ENCODE measurements at places on chromosomes 12 and 14.

- DNase-seq, result no peak
Observed at GRCh38 chr14:104294628-104294982, 156.2 kb downstream of the KIF26A start.

GRCh38 chr12:106289196-106289681 is 13.3 kb upstream of the TCP11L2 start:
- no peak for DNase-seq

DNA sequence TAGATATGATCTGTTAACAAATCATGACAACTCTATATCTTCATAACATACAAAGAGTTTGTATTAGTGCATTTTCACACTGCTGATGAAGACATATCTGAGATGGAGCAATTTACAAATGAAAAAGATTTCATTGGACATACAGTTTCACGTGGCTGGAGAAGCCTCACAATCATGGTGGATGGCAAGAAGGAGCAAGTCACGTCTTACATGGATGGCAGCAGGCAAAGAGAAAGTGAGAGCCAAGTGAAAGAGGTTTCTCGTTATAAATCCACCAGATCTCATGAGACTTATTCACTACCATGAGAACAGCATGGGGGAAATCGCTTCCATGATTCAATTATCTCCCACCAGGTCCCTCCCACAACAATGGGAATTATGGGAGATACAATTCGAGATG is 157.6 kb downstream of the DUSP6 start:
- DNase-seq, result no peak

DNA sequence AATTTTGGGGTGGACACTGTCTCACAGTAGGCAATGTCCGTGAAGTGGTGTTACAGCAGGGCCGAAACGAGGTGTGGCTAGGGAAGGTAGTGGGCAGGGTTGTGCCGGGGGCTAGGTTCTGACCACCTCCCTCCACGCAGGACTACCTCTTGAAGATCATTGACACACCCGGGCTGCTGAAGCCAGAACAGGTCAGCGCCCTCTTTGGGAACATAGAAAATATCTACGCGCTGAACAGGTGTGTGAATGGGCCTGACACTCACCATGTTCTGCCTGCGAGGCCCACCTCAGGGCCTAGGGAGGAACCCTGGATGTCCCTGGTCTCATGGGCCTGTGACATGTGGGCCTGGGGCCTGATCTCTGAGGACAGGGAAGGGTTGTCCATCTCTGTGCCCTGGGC is 24.6 kb downstream of the PLEKHG3 start:
- no peak for DNase-seq

GRCh38 chr12:50482571-50482970 is 22.2 kb upstream of the DIP2B start:
- no peak for DNase-seq

DNA sequence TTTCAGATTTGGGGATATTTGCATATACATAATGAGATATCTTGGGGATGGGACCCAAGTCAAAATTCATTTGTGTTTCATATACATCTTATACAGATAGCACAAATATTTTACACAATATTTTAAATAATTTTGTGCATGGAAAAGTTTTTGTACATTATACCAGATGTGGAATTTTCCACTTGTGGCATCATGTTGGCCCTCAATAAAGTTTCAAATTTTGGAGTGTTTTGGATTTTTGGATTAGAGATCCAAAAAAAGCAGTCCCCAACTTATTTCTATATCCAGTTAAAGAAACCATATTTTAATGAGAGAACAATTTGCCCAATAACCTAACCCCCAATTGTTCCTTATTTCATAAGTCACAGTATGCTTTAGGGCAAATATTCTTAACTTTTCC is 4.5 kb downstream of the GNPNAT1 start:
- no peak for DNase-seq

DNA sequence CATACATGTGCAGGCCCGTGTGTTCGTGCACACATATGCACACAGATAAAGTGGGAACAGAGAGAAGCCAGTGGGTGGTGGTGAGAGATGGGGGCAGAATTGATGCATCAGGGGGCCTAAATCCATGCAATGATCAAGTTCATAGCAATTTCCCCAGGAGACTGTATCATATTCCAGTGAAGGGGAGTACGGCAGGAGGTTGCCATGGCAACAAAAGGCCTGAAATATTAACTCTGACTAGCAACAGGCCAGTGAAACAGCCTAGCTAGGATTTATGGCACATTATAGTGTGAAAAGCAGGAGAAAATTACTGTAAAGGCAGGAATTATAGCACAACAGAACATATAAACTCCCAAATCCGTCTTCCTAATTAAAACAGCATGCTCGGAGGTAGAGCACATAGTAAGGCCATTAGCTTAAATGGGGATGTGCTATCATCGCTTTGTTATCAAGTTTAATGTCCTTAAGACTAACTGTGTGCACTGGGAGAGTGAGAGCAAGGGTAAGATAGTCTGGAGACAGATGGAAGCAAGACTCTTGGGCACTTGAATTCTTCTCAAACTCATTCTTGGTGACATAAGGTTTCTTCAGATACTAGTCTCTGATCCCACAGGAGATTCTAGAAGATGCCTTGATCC is 806.3 kb downstream of the DIO2 start:
- DNase-seq, result no peak

- no peak for DNase-seq
Observed at GRCh38 chr14:64245491-64245890, 48.7 kb downstream of the ESR2 start.

DNA sequence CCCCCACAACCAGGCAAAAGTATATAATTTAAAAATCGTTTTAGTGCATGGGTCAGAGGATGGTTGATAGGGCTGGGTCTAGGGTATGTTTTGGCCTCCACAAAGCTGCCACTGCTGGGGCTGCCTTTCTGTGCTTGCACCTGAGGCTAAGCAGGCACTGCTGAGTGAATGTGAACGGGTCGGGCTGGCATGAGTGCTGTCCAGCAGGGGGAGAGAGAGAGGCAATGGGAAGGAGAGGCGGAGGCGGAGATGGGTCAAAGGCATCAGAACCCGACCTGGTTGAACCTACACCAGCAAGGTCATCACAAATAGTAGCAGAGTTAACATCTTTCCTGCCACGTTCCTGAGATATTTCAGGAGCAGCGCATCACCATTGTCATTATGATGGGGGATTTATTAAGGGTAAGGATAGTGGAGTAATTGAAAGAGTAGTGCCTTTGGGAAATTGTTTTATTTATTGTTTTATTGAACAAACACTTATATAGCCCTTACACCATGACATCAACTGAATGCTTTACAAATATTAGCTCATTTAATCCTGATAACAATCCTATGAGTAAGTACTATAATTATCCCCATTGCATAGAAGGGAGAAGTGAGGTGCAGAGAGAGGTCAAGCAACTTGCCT is 5.8 kb upstream of the NRXN3 start:
- DNase-seq, result no peak

- DNase-seq, result no peak
Observed at GRCh38 chr12:95074766-95075165, 1.3 kb upstream of the NR2C1 start.

DNA sequence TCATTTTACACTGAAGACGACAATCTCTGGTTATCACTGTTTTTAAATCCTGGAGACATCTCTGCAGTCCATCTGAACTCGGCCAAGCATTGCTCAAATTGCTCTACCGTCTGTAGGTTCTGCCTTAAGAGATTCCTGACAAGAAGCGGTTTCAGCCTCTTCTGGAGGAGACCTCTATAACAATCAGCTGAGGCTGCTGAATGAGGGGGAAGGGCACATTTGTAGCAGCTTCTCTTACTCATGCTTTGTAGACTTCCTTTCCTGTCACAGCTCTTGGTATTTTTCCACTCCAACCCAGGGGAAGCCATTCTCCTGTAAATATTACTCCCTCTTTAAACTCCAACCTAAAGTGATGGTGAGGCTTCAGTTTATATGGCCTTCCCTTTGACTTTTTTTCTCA is 3.0 kb downstream of the ARG2 start:
- DNase-seq, result no peak

GRCh38 chr12:3551976-3552725 is 61.1 kb downstream of the PRMT8 start:
- no peak for DNase-seq

GRCh38 chr14:78605025-78605762 is 435.0 kb downstream of the NRXN3 start:
- no peak for DNase-seq

DNA sequence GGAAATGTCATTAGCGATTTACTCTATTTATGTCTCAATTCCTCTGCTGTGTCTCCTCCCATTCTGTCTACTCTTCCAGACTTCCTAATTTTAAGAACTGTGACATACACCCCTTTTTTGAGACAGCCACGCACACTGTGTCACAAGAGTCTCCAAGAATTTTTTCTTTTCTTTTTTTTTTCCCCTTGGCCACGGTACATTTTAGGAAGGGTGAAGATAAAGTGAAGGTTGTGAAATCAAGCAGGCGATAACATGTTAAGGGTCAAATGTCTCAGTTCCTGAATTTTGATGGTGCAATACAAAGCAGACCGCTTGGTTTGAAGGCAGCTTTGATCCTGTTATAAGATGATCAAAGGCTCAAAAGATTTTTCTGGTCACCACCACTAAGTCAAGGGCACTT is 4.3 kb downstream of the OLR1 start:
- DNase-seq, result no peak

GRCh38 chr12:24562771-24563431 is 386.0 kb downstream of the BCAT1 start:
- no peak for DNase-seq

- DNase-seq, result no peak
Observed at GRCh38 chr14:103314496-103315277, 19.4 kb upstream of the EIF5 start.

DNA sequence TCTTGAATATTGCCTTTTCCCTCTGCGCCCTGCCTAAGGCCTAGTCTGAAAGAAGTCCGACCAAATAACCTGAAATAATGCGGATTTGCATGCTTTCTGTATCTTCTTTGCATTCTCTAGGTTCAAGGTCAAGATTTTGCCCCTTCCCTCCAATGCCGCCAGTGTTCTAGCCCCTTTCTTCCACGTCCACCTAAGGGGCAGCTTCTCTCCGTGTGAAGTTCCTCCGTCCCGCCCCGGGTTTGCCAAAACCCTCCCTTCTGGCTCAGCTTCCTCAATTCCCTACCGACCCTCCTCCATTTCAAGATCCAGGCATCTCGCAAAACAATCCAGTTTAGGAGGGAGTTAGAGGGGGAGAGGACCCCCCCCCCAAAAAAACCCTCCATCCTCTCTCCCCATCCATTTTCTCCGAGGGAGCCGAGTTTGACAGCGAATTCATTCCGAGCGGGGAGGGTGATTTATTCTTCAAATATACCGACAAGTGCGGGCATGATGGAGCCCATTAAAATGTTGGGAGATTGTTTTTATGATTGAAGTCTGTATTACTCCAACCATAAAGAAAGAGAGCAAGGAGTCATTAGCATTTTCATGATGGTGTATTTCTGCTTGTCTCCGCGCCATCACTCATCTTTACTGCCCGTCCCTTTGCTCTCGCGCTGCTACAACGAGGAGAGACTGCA is 20.9 kb upstream of the ATP5MC2 start:
- DNase-seq, result no peak

DNA sequence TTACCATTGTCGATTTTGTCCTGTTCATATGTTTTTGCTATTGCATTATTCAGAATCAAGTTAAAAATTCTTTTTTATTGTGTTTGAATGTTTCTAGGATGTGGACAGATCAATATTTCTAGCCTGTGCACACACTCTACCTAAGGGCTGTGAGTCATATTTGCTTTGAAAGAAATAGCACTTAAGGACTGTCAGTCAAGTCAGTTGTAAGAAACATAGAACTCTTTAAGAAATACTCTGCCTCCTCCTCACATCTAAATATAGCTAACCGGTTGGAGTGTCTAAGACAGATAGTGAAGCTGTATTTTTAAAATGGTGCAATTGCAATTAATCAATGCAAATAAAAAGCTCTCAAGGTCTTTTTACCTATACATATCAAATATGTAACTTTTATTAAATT is 17.9 kb upstream of the MGST1 start:
- DNase-seq, result no peak

GRCh38 chr12:108950991-108951739 is 69.7 kb downstream of the SVOP start:
- no peak for DNase-seq

GRCh38 chr14:22602862-22603261 is 4.8 kb downstream of the ABHD4 start:
- DNase-seq, result no peak

- DNase-seq, result no peak
Observed at GRCh38 chr14:101628471-101628966, 67.2 kb downstream of the DIO3 start.

GRCh38 chr14:53539489-53540126 is 386.5 kb upstream of the DDHD1 start:
- DNase-seq, result no peak

GRCh38 chr14:53193193-53193592 is 40.1 kb upstream of the DDHD1 start:
- DNase-seq, result no peak

DNA sequence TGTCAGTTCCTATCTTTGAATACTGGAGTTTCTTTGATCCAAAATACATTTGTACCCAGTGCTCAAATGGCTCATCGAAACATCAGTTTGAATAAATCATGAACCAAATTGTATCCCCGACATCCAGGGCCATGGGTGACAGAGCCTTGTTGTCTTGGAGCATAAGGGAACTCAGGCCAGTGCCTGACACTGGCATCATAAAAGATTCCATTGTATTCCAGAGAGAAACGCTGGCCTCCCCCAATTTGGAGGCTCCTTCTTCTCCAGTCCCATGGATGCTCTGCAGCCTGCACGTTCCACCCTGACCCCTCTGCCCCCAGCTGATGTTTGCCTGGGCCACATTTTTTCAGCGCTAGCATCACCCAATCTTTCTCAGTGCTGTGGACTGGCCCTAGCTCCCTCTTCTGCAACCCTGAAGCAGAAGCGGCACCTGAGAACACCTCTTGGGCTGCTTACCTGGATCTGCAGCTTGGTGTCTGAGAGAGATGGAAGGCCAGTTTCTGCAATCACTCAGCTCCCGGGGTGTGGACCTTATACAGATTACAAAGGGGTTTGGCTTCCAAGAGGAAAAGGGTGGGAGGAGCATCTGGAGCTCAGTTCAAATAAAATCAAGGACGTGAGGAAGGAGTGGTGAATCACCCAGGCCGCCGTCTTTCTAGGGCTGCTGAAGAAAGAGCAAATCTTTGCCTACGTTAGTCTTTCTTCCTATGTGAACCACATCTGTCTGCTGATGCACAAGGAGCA is at the start of gene RNASE1:
RNASE1 (minus strand) TSS at position 504 of the 744 bp plus-strand sequence. CDS start 776 bp downstream, outside the sequence.
- no peak for DNase-seq

GRCh38 chr14:64580467-64580866 is 30.7 kb downstream of the PPP1R36 start:
- no peak for DNase-seq

DNA sequence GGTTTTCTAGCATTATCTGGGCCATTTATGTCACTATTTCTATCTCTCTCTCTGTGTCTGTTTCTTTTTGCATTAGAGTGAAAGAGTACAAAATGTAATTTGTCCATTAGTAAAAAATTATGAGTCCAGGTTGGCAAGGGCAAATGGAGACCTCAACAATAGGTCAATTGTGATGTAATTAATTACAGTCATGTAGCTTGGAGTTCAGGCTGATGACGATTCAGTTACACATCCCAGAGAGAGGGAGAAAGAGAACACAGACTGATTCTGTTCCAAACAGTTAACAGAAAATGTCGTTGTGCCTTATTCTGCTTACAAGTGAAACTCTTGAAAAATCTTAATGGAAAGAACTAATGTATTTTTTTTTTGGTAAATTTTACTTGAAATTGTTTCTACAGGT is 83.3 kb downstream of the ATXN7L3B start:
- DNase-seq, result no peak

GRCh38 chr14:20627346-20628027 is 14.0 kb downstream of the OR6S1 start:
- no peak for DNase-seq

GRCh38 chr14:86038387-86039042 is 508.6 kb downstream of the FLRT2 start:
- no peak for DNase-seq
